ENCODE measurements at places on chromosomes 4 and X.

GRCh38 chr4:143555676-143556075, 42.2 kb downstream of the SMARCA5 start:
- peak; percentile 37 for DNase-seq

DNA sequence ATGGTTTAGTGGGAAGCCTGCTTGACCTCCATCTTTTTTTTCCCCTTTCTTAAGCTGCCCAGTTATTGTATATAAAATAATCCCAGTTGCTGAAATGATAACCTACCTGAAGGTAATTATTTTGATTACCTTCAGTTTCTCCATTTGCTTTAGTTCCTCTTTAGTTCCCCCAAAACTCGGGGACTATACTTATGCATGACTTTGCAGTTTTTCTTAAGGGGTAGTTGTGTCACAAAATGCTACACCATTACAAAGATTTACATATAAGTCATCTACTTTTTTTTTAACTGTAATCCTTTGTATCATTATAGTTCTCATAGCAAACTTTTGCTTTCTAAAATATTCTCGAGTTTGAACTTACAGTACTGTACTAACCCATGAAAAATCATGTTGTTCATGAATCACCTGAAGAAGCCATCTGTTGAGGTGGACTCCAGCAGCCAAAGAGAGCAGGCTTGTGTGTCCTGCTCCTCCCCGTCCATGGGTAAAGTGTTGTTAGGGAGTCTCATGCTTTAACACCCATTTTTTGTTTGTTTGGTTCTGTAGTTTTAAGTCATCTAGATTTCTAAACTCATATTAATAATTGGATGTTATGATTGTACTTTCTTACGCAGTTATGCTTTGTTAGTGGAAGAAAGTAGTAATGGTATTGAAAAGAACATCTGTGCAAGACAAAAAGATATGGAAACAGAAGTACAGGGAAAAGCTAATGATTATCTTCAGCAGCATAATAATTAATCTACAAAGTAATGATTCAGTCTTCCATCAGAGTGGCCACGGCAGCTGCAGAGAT, 34.6 kb downstream of the HADH start:
- DNase-seq = no peak

GRCh38 chr4:113406723-113407016, 354.9 kb downstream of the CAMK2D start:
- DNase-seq = no peak

DNA sequence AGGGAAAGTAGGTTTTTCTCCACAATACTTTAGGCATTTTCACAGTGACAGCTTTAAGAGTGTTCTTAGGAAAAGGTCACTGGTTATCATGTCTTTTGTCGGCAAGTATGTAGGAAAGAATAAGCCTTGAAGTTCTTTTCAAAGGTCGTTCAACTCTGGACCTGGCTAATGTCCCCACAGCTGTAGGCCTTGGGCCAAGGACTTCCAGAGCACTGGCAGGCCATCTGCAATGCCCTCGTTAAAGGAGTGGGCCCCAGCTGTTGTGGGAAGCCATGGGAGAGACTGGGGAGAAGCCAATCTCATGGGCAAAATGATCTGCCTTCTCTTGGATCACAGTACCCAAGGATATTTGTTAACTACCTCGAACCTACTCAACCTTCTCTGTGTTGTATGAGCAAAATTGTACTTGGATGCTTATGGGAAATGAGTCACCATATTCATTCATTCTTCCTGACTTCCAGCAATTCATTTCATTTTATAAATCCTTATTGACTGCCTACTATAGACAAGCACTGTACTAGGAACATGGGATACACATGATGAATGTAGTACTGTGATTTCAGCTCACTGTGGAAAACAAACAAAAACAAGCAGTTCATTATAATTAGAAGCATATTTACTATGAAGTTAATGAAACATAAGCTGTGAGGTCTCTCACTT, 141.1 kb upstream of the KIT start:
- DNase-seq = no peak

DNA sequence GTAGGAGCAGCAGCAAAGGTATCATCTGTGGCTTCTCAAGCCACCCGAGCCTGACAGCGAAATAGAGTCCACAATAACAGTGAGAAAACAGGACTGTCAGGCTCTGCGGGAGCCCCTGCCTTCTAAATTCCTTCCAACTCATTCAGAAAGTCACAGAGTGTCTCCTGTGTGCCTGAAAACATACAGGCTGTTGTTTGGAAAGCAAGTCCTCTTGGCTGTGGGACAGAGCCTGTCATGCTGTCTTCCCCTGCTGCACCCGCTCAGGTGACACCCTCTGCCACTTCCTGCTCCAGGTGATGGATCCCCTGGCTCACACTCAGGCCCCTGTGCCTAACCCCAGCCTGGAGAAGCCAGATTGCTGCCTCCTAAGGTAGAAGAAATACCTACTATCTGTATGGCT, 152.3 kb downstream of the RAB28 start:
- DNase-seq = no peak

DNA sequence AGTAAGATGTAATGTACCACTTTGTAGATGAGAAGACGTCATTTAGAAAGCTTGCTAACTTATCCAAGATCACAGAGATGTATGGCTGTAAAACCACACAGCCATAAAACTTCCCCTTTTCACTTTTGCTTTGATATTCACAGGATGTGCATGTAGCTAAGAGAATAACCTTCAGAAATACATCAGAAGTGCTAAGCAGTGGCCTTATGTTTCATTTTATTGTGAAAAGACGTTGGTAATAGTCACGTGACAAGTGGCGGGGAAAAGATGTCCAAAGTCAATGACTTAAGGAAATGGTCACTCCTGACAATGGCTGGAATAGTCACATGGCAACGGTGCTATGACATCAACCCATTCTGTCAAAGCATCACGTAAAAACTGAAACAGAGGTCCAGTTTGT, 12.9 kb upstream of the WDR17 start:
- DNase-seq = no peak

DNA sequence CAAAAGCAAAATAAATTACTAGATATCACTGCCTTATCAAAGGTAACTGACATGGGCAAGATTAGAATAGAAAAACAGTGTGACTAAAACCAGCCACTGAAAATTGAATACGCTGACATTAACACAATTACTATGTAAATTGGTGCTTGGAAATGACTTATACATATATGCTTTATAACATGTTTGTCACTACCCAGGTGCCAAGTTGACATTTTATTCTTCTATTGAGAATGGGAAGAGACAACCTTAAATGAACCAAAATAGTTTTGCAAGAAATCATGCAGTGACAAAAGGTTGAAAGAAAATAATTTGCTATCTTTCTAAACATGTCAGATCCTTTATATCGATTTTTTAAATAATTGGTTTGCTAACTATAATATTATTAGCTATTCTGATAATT, 510.1 kb downstream of the GALNTL6 start:
- no peak for DNase-seq

DNA sequence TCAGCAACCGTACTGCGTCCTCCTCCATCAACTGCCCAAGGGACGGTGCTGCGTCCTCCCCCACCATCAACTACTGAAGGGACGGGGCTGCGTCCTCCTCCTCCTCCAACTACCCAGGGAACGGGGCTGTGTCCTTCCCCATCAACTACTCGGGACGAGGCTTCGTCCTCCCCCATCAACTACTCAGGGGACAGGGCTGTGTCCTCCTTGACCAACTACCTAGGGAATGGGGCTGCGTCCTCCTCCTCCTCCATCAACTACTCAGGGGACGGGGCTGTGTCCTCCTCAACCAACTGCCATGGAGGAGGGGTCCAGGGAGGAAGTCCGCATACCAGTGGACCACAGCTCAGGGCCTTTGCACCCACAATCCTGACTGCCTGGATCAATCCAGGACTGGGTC, 24.4 kb downstream of the PPP2R3B start:
- DNase-seq = no peak

DNA sequence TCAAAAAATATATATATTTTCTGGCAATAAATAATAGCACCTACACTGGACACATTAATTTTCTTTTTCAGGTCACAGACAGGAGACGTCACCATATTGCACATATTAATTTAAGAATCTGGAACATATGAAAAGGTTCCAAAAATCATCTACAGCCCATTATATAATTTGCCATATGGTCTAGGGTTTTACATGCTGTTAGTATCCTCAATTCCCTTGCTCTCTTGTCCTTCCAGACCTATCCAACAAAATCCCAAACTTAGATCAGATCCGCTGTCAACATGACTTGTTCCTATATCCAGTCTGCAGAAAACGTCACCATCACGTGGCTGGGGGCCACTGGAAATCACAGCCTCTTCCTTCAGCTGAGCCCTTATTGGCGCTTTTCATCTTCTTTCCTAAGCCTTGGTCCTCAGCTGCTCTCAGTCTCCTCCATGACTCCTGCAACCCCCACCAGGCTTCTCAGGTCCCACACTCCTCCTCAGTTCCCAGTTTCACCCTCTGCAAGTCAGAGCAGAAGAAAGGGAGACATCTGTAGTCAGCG, 192.0 kb upstream of the GATB start:
- no peak for DNase-seq

- no peak for DNase-seq
Observed at GRCh38 chrX:48823053-48823452, 3.3 kb upstream of the ERAS start.

- no peak for DNase-seq
Observed at GRCh38 chrX:150696866-150697265, 3.7 kb downstream of the MTMR1 start.

DNA sequence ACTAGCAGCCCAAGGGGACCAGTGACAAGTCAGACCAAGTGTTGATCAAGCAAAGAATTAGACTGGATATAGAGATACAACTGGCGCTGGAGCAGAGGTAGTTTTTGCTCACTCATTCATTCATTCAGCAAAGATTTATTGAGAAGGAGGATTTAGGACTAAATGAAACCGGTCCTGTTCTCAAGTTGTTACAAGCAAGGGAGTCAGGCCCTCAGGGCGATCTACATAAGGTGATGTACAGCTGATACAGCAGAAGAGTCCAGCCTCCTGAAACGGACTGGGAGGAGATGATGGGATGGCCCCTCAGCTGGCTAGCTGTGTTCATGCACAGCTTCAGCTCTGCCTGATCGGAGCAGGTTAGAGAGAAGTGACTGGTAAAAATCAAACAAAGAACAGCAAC, 242.4 kb downstream of the FBXW7 start:
- DNase-seq = no peak
